ENCODE measurements at places on chromosomes 12 and 14.
A peak's percentile ranks its signal among the peaks of the same experiment; 100 is the strongest.

DNA sequence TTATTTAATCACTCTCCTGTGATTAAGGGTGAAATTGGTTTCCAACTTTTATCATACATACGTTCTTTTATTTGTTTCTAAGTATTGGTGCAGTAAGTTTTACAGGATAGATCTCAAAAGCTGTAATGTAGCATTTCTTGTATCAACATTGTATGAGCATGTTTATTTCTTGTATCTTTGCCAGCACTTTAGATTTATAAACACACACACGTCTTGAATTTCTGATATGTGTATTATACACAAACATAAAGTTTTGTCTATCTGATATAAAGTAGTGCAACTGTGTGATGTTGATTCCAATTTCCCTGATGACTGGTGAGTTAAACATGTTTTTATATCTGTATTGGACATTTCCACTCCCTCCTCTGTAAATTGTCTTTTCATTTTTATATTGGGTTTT is 134.7 kb downstream of the NOVA1 start:
- no peaks in the 10 kb centered on the region for H3K4me1 ChIP-seq
- no peak overlapping the region for H3K27ac ChIP-seq
- no peak for DNase-seq

GRCh38 chr12:52225752-52226151 is 7.3 kb upstream of the KRT7 start:
- no peaks in the 10 kb centered on the region for H3K4me1 ChIP-seq
- no peak for DNase-seq
- no peak overlapping the region for H3K4me3 ChIP-seq
- H3K36me3 ChIP-seq: no peaks in the 10 kb centered on the region
- no peak overlapping the region for H3K27ac ChIP-seq

DNA sequence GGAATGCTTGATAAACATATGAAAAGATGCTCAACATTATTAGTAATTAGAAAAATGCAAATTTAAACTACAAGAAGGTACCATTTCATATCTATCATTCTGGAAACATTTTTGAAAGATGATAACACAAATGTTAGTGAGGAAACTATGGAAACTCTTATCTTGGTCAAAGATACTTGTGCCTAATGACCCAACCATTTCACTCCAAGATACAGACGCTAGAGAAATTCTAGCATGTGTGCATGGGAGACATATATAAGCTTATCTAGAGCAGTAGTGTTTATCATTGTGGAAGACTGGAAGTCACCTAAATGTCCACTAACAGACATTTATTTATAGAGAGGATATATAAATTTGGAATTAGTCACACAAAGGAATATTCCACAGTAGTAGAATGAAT is 143.1 kb upstream of the HMGA2 start:
- DNase-seq: no peak
- H3K27me3 ChIP-seq: no peaks in the 10 kb centered on the region
- no peaks in the 10 kb centered on the region for H3K36me3 ChIP-seq
- no peak overlapping the region for H3K27ac ChIP-seq

GRCh38 chr14:67285876-67286452 is 44.7 kb downstream of the PALS1 start:
- H3K4me3 ChIP-seq: no peak overlapping the region
- no peaks in the 10 kb centered on the region for H3K36me3 ChIP-seq
- H3K27ac ChIP-seq: no peak overlapping the region
- H3K4me1 ChIP-seq: no peaks in the 10 kb centered on the region

DNA sequence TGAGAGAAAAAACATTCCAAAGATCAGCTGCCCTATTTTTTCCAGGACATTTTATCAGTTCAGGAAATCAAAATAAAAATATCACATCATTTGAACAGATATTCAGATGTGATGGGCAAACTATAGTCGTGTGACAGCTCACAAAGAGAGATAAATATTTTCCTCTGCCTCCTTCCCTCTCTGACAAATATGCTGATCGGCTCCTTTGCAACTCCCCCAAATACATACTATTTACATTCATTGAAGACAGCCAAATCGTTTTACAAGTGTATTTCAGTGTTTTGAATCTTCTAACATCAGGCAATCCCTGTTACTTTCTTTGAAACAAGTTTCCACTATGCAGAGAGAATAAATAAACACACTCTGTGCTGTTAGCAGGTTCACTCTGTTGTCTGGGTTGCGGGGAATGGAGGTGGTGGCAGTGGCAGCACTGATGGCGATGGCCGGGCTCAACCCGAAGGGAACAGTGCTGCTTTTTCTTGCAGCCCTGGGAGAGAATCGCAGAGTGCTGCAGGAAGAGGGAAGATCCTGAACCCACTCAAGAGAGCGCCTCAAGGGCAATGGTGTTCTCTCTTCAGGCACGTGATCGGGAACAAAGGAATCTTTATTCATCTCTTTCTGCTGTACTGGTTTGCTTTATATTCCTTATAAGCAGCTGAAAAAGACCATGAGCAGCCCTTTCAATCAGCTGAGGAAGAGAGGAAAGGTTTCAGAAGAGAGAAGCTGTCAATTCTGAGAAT is 142.5 kb downstream of the PHLDA1 start:
- H3K27ac ChIP-seq: no peak overlapping the region
- no peaks in the 10 kb centered on the region for H3K36me3 ChIP-seq
- peaks cover 10% of the 10 kb centered on the region for H3K4me1 ChIP-seq
- no peaks in the 10 kb centered on the region for H3K27me3 ChIP-seq

DNA sequence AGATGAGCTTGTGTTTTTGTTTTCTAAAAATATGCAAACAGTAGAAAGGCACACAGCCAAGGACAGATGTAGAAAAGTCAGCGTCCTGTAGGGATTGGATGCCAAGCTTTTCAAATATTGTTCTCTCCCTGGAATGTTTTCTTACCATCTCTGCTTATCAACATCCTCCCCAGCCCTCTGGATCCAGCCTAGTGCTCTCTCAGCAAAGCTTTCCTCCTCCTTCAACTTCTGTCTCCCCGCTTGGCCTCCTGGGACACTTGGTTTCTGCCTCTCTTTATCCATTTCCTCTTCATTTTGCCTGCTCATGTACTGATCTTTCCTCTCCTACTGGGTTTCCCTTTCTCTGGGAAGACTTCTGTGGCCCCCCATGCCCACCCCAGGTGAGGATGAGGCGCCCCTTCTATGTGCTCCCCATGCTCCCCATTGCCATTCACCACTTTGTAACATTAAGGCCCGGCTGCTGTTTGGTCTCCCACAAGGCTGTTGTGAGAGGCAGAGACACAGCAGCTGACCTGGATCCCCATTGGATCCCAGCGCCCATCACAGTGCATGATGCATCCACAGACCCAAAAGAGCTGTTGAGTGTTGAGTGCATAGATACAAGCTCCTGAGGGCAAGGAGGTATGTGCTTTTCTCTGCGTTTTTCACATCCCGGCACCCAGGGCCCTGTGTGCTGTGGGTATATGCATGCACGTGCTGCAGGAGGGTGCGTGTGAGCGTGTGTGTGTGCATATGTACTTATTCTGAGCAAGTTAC is 38.2 kb downstream of the EVL start:
- no peaks in the 10 kb centered on the region for H3K27me3 ChIP-seq
- H3K27ac ChIP-seq: no peak overlapping the region
- DNase-seq: no peak
- no peaks in the 10 kb centered on the region for H3K4me1 ChIP-seq
- no peak overlapping the region for H3K4me3 ChIP-seq

DNA sequence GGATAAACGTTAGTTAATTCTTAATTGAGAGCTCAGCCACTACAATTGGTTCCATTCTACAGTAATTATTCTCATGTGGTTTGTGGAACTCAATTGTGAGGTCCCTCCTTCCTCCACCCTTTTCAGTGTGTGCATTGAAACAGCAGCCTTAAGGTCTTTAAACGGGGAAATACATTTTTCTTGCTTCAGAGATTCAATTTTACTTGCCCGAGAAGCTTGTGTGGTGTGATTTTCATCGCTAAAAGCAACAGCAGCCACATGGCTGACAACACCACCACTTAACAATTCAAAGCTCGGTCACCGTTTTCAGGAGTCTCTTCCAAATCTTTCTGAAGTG is 733 bp upstream of the PPFIBP1 start:
- no peaks in the 10 kb centered on the region for H3K27me3 ChIP-seq
- peak overlapping the region; percentile 92 for H3K27ac ChIP-seq
- peaks cover 28% of the 10 kb centered on the region for H3K4me1 ChIP-seq
- no peaks in the 10 kb centered on the region for H3K36me3 ChIP-seq
- peak overlapping the region; percentile 85 for H3K4me3 ChIP-seq

DNA sequence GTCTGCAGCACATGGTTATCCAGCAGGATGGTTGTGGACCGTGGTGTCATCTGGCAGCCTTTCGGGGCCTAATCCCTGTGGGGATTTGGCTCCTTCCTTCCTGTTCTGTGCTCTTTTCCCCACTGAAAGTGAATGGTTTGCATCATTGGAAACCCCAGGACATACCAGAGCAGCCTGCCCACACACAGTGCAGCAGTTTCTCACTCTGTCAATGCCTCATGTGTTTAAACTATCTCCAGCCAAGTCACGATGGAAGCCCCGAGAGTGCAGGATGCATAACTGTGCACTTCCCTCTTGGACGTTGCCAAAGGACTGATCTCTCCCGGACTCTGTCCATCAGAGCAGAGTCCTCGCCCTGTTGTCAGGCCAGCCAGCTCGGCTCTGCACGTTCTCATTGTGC is 29.0 kb upstream of the AMN start:
- no peak for DNase-seq
- H3K27ac ChIP-seq: no peak overlapping the region
- H3K4me1 ChIP-seq: no peaks in the 10 kb centered on the region
- H3K36me3 ChIP-seq: no peaks in the 10 kb centered on the region

GRCh38 chr14:91115986-91116770 is 2.3 kb downstream of the DGLUCY start:
- peaks cover 30% of the 10 kb centered on the region for H3K4me1 ChIP-seq
- DNase-seq: no peak
- no peaks in the 10 kb centered on the region for H3K36me3 ChIP-seq
- no peaks in the 10 kb centered on the region for H3K27me3 ChIP-seq
- no peak overlapping the region for H3K4me3 ChIP-seq

- H3K27me3 ChIP-seq: no peaks in the 10 kb centered on the region
- H3K4me3 ChIP-seq: no peak overlapping the region
- DNase-seq: no peak
- H3K27ac ChIP-seq: no peak overlapping the region
Measured at GRCh38 chr12:69623970-69624369, 13.3 kb upstream of the LRRC10 start.

DNA sequence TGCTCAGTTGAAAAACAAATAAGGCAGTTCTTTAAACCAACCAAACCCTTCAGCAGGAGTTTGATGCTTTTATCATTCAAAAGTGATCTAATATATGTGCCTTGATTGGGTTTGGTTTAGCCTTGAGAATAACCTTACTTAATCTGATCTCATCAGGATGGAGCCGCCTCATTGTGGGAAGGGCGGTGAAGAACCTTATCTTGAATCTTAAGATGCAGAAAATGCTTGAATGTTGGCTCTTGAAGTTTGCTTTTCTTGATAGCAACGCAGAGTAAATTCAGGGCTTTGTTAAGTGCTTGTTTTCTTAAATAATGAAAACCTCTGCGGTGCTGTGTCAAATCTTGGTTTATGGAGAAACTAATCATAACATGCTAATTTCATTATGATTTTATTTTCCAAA is 138.2 kb downstream of the MON2 start:
- H3K27ac ChIP-seq: peak overlapping the region; percentile 97
- peak overlapping the region; percentile 79 for H3K4me3 ChIP-seq
- no peaks in the 10 kb centered on the region for H3K27me3 ChIP-seq
- peaks cover 17% of the 10 kb centered on the region for H3K36me3 ChIP-seq

- no peak for DNase-seq
- no peak overlapping the region for H3K27ac ChIP-seq
- peaks cover 12% of the 10 kb centered on the region for H3K4me1 ChIP-seq
Measured at GRCh38 chr12:103350116-103350515, 145.7 kb downstream of the C12orf42 start.

- no peak overlapping the region for H3K4me3 ChIP-seq
- H3K4me1 ChIP-seq: peaks cover 28% of the 10 kb centered on the region
- no peaks in the 10 kb centered on the region for H3K36me3 ChIP-seq
- no peaks in the 10 kb centered on the region for H3K27me3 ChIP-seq
Measured at GRCh38 chr12:59046763-59047534, 126.6 kb upstream of the LRIG3 start.

DNA sequence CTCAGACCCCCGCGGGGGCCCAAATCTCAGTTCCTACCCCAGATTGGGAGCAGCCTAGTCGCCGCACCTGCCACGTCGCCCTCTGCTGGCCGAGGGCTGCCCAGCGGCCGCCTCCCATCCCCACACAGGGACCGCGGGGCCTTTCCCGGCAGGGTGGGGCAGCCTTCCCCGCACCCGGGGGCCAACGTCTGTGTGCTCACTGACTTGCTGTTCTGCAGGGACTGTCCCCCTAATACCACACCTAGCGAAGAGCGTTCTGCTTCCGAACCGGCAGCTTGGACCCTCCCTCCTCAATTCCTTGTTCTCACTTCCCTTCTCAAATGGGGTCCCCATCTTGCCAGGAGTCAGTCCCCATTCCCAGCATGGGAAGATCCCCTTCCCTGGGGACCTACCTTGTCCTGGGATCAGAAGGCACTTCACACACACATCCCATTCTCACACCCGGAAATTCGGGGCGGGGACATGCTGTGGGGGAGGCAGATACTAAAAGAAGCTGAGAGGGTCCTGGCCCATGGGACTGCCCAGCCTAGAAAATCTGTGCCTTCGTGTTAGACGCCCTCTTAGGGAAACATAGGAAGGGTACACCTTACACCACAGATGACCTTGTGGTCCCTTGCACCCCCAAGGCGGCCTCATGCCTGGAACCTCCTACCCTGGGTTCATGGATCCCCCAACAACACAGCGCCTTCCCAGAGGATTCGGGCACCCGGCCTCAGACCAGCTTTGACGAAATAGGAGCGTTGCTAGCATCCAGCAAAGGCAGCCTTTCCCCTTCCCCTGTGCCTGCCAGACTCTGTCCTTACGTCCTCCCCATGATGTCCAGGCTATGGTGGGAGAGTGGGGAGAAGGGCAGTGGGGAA is 16.4 kb downstream of the ACVRL1 start:
- H3K4me1 ChIP-seq: peaks cover 14% of the 10 kb centered on the region
- H3K27ac ChIP-seq: no peak overlapping the region
- H3K36me3 ChIP-seq: no peaks in the 10 kb centered on the region
- H3K4me3 ChIP-seq: no peak overlapping the region
- peaks cover 20% of the 10 kb centered on the region for H3K27me3 ChIP-seq
- peak; percentile 72 for DNase-seq

DNA sequence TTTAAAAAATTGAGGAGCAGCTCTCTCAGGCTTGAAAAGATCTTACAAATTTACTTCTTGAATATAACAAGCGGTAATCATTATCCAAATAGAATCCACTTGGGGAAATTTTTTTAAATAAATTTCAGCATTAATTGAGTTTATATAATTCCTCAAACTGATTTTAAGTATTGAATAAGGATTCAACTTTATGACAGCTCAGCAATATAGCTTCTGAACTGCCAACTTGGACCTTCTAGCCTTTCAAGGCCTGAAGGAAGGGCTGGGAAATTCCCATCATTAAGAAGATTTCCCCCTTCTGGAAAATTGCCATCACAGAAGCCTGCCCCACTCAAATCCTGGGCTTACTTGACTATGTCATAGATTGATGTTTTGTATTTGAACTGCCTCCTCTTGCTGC is 57.5 kb upstream of the GARIN2 start:
- no peak for DNase-seq
- H3K36me3 ChIP-seq: no peaks in the 10 kb centered on the region
- no peaks in the 10 kb centered on the region for H3K27me3 ChIP-seq
- no peak overlapping the region for H3K27ac ChIP-seq

GRCh38 chr14:91985008-91985407 is 37.5 kb upstream of the FBLN5 start:
- H3K27me3 ChIP-seq: no peaks in the 10 kb centered on the region
- DNase-seq: no peak
- no peaks in the 10 kb centered on the region for H3K4me1 ChIP-seq

- no peak overlapping the region for H3K4me3 ChIP-seq
- H3K27me3 ChIP-seq: no peaks in the 10 kb centered on the region
- no peaks in the 10 kb centered on the region for H3K4me1 ChIP-seq
- no peak overlapping the region for H3K27ac ChIP-seq
- no peaks in the 10 kb centered on the region for H3K36me3 ChIP-seq
Measured at GRCh38 chr12:99367181-99367580, 280.4 kb upstream of the GARIN6 start.

Data from neural progenitor cell (in vitro differentiated cells).